Ovary (tissue), 10 donors: ENCODE measurements at places on chromosomes 6 and 20.

GRCh38 chr6:11139051-11139960 is 27.8 kb upstream of the ERVFRD-1 start:
- no peak for DNase-seq

- no peak for DNase-seq
Measured at GRCh38 chr20:25491446-25492038, 84.1 kb downstream of the GINS1 start.

GRCh38 chr6:93721386-93722048 is 302.2 kb upstream of the EPHA7 start:
- DNase-seq = no peak

GRCh38 chr6:157631412-157631811 is 191.6 kb upstream of the SNX9 start:
- DNase-seq = no peak

DNA sequence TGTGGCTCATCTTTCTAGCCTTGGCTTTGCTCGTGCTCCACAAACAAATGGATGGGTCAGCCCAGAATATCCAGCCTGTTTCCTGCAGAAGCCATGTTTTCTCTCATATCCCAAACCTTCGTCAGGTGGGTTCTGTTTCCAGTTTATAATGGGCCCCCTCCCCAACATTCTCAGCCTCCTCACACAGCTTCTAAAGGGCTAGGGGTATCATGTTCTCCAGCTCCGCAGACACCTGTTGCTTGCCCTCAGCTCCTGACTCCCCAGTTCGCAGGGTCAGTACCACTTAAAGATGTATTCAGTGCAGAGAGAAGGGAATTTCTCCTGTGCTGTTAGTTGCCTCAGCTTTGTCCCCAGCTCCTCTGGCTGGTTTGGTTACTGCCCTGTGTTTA is 447.3 kb upstream of the JARID2 start:
- DNase-seq = no peak

GRCh38 chr6:64988148-64988547 is 718.9 kb downstream of the EYS start:
- DNase-seq = no peak

DNA sequence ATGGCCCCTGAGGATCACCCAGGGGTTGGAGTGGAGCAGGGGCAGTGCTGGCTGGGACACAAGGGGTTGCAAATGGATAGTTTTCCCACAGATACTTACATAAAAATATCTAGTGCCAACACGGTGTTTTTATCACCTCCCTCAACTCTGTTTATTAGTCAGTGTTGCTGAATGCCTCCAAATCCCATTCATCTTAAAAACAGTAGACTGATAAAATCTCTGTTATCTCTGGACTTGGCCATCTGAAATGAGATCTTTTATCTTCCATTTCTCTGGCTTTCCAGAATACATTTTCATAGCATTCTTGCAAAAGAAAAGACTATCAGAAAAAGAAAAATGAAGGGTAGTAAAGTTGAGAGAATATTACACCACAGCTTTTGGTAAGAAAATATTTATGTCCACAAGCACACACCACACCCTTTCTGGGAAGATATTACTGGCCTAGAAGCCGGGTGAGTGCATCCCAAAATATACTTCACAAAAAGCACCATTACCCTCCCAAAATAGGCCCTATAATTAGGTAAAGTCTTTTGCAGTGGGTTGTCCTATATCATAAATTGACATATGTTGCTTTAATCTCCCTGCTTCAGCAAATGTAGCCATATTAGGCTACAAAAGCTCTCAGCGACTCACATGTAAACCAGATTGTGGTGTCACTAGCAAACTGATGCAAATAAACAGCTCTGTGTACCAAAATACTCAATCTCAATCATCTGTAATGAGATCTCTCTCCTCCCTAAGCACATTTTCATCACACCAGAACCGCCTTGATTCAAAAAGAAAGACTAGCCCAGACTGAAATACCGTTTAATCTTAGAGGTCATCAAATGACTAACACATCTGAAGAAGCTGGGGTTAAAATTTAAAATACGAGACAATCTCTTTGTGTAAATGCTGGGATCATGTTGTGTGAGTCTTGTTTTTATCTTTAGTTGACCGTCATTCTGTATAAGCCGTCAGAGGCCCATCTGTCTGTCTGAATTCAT is 96.7 kb downstream of the FYN start:
- no peak for DNase-seq

GRCh38 chr6:142763205-142763604 is 181.8 kb downstream of the HIVEP2 start:
- DNase-seq = no peak

GRCh38 chr6:136803608-136804007 is 11.3 kb upstream of the MAP3K5 start:
- no peak for DNase-seq

- DNase-seq = no peak
Measured at GRCh38 chr20:10719740-10720385, 46.1 kb upstream of the JAG1 start.

- DNase-seq = no peak
Measured at GRCh38 chr6:10478187-10479040, 42.7 kb upstream of the GCNT2 start.

DNA sequence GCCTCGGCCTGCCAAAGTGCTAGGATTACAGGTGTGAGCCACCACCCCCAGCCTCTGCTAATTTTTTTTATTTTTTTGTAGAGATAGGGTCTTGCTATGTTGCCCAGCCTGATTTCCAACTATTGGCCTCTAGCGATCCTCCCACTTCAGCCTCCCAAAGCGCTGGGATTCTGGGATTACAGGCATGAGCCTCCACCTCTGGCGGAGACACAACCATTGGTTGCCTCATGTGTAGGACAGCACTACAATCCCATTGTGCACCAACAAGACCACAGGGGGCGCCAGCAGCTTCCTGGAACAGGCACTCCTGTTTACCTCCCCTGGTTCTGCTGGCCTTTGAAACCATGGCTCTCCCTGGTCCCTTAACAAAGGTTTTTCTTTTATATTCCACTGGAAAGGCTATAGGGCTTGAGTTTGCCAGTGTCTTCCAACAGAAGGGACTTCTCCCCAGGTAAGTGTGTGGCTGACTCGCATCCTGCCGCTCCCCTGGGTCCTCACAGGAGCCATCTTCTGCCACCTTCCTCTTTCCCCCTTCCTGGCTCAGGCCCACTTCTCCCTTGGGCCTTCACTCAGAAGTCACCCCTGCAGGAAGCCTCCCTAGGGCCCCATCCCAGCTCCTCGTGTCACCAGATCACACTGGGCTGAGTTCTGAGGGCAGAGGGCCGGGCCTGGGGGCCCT is 39.2 kb upstream of the TLDC2 start:
- DNase-seq = peak; percentile 45

DNA sequence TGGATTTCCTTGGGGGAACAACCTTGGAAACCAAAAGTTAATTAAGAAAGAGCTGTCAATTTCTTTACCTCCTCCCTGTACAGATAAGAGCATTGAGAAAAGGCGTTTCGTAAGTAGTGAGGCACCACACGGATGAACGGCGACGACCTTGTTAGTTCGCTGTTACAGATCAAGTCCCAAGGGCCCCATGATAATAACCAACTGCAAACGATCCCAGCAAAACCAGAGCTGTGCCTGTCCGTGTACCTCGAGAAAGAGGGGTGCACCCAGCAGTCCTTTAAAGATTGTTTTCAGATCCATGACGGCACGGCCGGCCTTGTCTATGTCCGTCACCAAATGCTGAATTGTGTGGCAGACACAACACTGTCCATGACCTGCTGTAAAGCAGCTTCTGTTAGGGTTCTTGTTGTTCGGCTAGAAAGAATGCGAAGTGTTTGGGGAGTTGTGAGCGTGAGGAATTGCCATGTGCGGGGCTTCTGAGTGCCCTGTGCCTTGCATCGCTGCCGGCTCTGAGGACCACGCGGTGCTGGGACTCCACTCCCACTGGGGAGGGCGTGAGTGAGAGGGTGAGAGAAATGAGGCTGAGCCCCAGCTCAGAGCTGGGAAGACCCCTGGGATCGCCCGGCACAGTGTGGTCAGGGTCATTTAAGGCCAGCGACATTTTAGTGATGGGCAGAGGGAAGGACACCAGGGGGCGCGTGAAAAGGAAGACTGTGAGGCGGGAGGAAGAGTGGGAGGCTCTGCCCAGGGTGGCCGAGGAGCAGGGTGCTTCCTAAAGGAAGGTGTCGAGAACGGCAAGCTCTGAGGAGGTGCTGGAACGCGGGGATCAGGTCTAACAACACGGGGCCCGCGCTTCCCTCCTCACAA is 136.8 kb upstream of the RPS6KA2 start:
- no peak for DNase-seq

- peak; percentile 77 for DNase-seq
Measured at GRCh38 chr20:33561692-33562601, 72.1 kb downstream of the CBFA2T2 start.

GRCh38 chr6:137820952-137821351 is 46.1 kb upstream of the TNFAIP3 start:
- no peak for DNase-seq

GRCh38 chr6:9126878-9127560 is 691.7 kb upstream of the SLC35B3 start:
- DNase-seq = no peak

DNA sequence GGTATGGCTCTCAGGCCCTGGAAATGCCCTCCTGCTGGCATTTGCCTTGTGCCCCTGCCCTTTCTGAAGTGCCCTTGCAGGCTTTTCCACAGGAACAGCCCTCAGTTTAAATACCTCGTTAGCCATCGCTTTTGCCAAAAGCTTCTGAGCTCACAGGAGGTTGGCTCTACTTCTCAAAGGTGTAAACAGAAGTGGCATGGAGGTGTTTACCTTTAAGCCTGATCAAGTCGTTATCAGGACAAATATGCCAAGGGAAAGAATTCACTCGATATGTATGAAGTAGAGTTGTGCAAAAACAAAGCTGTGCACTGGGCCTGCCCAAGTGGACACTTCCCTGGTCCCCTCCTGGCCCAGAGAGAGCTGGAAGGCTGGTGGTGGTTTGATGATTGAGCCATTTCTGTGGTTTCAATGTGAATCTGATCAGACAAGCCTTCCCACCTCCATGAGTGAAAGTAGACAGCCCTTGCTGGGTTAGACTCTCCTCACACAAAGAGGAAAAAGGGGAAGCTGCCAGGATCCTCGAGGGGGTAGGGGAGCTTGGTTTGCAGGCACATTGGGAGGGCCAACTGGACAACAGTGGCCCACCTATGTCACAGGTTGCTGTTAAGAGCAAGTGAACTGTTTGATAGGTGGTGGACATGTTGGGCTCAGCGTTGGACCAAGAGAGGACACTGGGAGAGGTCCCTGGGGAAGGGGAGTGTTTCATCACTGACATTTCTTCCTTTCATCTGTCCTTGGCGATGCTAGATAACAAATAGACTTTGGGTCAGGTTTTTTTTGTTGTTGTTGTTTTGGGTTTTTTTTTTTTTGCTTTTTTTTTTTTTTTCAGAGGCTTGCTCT is 98.7 kb downstream of the ZDHHC14 start:
- DNase-seq = no peak

- peak; percentile 67 for DNase-seq
Measured at GRCh38 chr6:36724514-36725390, 27.1 kb downstream of the RAB44 start.

DNA sequence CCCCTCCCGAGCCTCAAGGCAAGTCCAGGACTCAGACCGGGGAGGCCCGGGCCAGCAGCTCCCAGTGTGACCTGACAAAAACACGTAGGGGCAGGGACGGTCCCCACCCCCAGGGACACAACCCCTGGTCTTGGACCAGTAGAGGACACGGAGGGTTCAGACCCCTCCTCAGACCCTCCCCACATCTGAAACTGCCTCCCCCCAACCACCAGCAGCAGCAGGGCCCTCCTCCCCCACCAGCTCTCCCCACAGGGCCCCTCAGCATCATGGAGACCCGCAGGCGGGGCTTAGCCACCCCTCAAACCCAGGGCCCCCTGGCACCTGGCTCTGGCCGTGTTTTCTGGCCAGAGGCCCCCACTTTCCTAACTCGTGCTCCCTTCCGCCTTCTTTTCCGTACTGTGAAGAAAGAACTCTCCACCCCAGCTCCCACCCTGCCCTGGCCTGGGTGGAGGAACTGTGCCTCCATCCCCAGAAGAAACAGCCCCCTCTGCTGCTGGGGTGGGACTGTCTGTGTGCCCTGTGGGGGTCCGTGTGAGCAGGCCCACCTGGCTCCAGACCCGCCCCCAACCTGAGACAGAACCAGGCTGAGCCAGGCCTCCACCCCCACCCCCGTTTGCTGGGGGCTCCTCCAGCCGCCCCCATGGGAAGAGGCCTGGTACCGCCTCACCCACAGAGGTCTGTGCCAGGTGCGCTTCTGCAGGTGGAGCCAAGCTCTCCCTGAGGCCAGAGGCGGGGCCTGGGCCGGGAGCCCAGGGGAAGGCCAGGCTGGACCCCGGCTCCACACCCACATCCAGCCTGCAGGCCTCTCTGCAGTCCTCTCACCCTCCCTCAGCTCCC is 39.0 kb upstream of the MDFI start:
- peak; percentile 12 for DNase-seq

DNA sequence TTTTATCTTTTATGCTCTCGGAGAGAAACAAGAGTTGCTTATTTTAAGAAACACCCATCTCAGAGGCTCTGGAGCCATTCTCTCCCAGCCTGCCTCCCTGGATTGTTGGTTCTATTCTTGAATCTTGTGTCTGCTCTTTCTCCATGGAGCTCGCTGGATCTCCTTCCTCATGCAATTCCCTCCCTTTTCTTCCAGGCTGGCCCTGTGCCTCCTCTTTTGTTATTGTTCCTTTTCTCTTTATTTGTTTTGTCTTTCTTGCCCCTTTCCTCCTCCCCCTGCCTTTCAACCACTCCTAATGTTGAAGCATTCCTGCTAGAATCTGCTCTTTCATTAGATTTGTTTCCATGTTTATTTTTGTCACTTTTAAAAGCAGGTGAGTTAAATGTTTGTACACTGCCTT is 76.5 kb downstream of the STMND1 start:
- no peak for DNase-seq

GRCh38 chr6:56419191-56419590 is 171.8 kb upstream of the COL21A1 start:
- no peak for DNase-seq

DNA sequence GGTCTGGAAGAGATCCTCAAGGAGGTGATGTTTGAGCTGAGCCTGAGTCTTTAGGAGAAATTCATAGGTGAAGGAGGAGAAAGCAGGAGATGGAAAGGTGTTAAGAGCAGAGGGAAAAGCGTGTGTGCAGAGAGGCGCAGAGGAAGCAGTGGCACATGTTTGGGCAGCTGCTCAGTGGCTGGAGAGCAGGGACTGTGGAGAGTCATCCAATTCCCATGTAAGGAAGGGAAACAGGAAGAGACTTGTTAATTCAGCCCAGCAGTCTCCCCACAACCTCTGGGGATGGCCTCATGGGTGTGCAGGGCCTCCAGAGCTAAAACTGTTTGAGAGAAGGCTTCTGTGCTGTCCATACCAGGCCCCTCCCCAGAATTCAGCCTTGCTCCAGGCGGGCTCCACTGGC is 16.2 kb downstream of the AAR2 start:
- no peak for DNase-seq

GRCh38 chr20:62049342-62050165 is 16.1 kb downstream of the TAF4 start:
- DNase-seq = no peak
